ENCODE measurements at places on chromosomes 6 and 20.

DNA sequence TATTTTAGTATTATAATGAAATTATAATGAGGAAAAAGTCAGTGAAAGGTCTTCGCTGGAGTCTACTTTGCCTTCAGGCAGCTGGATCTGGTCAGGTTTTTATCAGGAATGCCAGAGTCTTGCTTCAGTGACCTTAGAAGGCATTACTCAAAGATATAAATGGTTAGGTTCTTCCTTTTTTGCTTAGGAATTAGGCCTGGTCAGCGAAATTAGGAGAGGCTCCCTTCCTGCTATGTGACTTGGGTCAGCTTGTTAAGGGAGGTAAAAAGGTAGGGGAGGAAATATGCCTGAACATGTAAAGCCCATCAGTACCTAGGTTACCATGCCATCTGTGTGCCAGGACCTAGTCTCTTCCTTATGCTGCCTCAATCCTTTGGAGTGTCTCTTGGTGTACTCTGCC is 115.1 kb downstream of the OTOR start:
- no peak for DNase-seq

DNA sequence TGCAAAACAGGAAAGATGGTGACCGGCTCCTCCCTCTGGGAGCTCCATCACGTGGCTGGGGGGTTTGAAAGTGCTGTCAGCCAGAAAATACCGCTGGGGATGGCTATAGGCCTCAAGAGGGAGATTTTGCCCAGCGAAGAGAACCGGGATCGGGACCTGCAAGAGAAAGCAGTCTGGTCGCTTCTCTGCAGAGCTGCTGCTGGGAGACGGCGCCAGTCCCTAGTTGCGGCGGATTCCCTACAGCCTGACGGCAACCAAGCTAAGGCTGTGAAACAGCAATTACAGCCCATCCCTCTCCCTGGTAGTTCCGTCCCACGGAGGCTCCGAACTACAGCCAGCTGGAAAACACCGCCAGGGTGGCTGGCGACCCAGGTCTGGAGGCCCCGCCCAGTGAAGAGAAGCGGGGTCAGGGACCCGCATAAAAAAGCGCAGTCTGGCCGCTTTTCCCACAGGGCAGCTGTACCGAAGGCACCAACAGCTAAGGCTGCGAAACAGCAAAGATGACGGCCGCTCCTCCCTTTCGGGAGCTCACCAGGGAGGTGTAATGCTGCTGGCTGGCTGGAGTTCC is 238.1 kb upstream of the IRAK1BP1 start:
- DNase-seq, result no peak

DNA sequence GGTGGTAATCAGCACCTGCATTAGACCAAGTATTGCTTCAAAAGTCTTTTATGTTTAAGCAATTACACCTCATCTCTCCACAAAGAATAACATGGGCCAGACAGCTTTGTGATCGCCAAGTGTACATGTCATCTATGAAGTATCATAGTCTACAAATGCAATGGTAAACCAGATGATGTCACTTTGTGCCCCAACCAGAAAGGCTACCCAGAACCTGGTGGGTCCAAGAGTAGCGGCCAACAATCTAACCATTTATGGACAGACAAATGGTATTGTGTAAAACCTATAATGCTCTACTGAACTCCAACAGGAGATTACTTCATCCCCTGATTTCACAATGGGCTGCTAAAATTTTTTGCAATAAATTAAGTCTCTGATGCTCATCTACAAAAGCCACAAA is 295.9 kb downstream of the GMDS start:
- DNase-seq, result no peak

DNA sequence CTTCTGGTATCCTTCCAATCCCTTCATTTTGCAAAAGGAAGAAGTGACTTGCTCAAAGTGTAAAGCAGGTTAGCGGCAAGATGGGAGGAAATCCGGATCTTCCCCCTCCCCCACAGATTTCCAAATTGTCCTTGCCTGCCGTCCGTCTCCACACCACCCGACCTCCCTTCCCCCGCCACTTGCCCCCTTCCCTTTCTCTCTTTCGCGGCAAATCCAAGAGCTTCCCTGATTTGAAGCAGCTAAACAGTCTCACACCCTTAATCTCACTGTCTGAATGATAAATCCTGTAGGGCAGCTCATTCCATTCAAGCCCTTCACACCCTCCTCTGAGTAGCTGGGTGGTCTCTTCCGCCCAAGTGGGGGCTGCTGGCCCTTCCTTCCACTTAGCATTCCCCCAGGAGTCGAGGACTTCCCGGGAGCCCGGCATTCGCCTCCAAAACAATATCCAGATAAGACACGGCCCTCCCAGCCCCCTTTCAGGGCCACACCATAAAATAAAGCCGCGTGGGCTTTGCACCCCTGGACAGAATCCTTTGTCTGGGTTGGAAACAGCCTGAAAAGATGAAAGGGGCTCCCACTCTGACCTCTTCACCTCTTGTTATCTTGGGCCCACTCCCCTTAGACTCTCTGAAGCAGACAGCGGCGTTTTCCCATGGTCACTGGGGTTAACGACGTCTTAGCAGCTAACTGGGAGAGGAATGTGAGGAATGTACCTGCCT is 44.0 kb upstream of the PIM1 start:
- DNase-seq, result no peak

- no peak for DNase-seq
Measured at GRCh38 chr20:19401096-19401495, 188.7 kb downstream of the SLC24A3 start.
